ENCODE measurements at places on chromosomes 6 and 20. TPM values are rescaled to one million over a fixed set of nuclear protein-coding genes. Genes with fewer than 3 reads are reported as not detected.

DNA sequence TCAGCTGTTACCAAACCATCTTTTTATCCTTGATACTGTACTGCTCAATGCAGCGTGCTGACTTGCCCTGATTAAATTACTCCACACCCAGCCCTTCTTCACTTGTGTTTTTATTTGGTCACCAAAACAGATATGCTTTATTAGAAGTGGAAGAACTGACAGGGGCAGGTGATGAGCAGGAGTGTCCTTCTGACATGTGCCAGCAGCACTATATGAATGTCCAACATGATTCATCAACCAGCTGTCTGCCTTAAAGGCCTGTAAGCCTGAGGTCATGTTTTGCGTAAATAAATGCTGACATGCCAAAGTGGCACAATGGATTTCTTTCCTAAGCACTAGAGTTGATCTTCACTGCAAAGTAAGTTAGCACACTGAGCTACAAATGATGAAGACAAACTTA is 15.4 kb downstream of the POPDC3 start:
- H3K27me3 ChIP-seq: peaks cover 5% of the 10 kb centered on the region
- DNase-seq: no peak
- H3K4me3 ChIP-seq: no peak overlapping the region
- H3K27ac ChIP-seq: no peak overlapping the region
- H3K4me1 ChIP-seq: peaks cover 2% of the 10 kb centered on the region
- H3K36me3 ChIP-seq: no peaks in the 10 kb centered on the region

EFCAB8 gene
- 0.29 TPM for total RNA-seq

ZKSCAN3 gene
- 19.7 TPM for total RNA-seq

DNA sequence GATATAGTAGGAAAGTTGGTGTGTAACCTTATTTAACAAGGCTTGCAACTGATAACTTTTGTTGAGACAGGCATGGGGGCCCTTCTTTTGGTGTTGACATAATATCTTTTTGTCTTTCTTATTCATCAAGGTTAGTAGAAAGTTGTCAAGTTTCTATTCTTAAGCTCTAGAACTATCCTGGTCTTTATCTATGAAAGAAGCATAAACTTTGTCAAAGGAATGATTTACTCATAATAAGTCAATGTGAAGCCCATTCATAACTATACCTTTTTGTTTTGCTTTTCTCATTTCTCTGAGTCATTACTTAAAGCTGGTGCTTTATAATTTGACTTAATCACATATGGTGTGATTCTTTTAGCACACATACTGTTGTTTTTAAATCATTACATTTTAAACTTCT is 312.4 kb downstream of the UTRN start:
- H3K4me3 ChIP-seq: no peak overlapping the region
- H3K4me1 ChIP-seq: peaks cover 4% of the 10 kb centered on the region
- peaks cover 26% of the 10 kb centered on the region for H3K36me3 ChIP-seq

MLN gene
- not detected for total RNA-seq

GRCh38 chr6:15755526-15755925 is 92.7 kb upstream of the DTNBP1 start:
- no peak overlapping the region for H3K4me3 ChIP-seq
- peaks cover 3% of the 10 kb centered on the region for H3K27me3 ChIP-seq
- peaks cover 4% of the 10 kb centered on the region for H3K4me1 ChIP-seq
- H3K27ac ChIP-seq: no peak overlapping the region

DNA sequence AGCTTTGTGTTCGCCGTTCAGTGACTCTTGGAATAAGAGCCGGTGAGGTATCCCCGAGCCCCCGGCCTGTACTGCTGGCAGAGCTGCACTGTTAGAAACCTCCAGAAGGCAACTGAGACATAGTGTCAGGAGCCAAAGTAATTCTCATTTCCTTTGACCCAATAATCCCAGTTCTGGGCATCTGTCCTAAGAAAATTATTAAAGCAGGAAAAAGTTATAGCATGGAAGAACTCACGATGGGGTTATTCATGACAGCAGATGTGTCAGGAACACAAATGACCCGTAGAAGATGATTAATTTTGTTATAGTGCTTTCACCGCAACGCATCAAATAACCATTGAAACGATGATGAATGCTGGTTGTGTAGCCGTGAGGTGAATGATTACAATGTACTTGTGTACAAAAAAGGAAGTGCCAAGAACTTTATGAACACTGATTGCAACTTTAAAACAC is 20.3 kb downstream of the CYP21A2 start:
- no peak overlapping the region for H3K4me3 ChIP-seq
- no peak overlapping the region for H3K27ac ChIP-seq
- DNase-seq: no peak
- H3K27me3 ChIP-seq: no peaks in the 10 kb centered on the region

- H3K27me3 ChIP-seq: peaks cover 2% of the 10 kb centered on the region
- H3K4me1 ChIP-seq: peaks cover 25% of the 10 kb centered on the region
- no peak overlapping the region for H3K4me3 ChIP-seq
- H3K36me3 ChIP-seq: no peaks in the 10 kb centered on the region
Observed at GRCh38 chr6:142942238-142942637, 2.7 kb downstream of the HIVEP2 start.

DNA sequence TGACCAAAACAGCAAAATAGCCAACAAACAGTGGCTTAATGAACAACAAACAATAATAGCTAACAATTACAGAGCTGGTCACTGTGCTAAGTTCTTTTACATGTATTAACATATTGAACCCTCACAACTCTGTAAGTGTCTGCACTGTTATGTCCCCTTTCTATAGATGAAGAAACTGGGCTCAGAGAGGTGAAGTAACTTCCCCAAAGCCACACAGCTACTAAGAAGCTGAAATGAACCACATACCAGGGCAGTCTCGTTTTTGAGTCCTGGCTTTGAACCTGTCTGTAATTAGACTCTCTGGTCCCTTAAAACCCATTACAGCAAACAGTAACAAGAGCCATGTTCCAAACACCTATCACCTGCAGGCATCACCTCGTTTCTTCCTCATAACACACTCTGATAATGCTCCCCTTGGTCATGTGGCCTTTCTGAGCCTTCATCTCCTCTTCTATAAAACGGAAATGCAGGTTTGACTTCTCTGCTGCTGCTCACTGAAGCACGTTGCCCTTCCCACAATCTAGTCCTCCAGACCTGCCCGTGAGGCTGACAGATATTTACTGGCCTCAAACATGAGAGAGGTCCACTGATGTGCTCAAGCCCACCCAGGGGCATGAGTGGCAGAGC is 23.3 kb downstream of the KCNK15 start:
- DNase-seq: no peak
- H3K36me3 ChIP-seq: no peaks in the 10 kb centered on the region
- H3K4me1 ChIP-seq: no peaks in the 10 kb centered on the region
- no peak overlapping the region for H3K4me3 ChIP-seq
- no peak overlapping the region for H3K27ac ChIP-seq
- H3K27me3 ChIP-seq: peaks cover 15% of the 10 kb centered on the region

LST1 gene
- total RNA-seq: not detected

BPI gene
- total RNA-seq: not detected

TREML1 gene
- total RNA-seq: not detected

GRCh38 chr6:77036400-77036799 is 426.9 kb downstream of the HTR1B start:
- peaks cover 2% of the 10 kb centered on the region for H3K36me3 ChIP-seq
- peaks cover 7% of the 10 kb centered on the region for H3K4me1 ChIP-seq
- no peak for DNase-seq
- no peak overlapping the region for H3K27ac ChIP-seq
- H3K4me3 ChIP-seq: no peak overlapping the region

DNA sequence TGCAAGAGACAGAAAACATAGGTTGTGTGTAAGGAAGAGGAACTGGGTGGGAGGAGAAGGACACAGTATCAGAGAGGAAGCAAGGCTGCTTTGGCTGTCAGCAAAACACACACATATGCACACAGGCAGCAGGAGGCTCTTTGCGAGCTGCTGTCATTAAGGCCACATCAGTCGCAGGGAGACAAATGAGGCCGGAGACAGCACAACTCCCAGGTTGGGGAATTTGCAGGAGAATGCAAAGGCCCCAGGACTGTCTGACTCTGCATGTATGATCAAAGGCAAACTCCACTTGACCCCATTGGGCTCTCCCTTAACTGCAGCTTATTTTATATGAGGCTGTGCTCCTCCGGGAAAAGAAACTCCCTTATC is 35.3 kb downstream of the METTL24 start:
- H3K27me3 ChIP-seq: peaks cover 12% of the 10 kb centered on the region
- peaks cover 4% of the 10 kb centered on the region for H3K36me3 ChIP-seq
- peak overlapping the region; percentile 24 for H3K4me3 ChIP-seq
- H3K4me1 ChIP-seq: peaks cover 51% of the 10 kb centered on the region
- H3K27ac ChIP-seq: peak overlapping the region; percentile 83

DNA sequence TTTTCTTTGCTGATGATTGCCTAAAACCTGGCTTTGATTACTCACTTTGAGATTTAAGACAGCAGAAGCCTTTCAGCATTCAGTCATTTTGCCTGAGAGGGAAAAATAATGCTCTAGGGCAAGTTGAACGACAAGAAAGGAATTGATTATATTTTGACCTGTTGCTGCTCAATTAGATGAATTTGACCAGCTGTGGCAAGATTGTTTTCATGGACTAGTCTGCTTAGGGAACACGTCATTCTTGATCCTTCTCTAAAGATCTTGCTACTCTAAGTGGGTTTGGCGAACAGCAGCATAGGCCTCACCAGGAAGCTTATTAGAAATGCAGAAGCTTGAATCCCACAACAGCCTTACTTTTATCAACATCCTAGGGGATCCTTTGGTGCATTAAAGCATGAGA is 59.7 kb upstream of the PHACTR1 start:
- no peak for DNase-seq
- H3K36me3 ChIP-seq: no peaks in the 10 kb centered on the region

ERVFRD-1 gene
- total RNA-seq: not detected

- H3K27ac ChIP-seq: no peak overlapping the region
- no peaks in the 10 kb centered on the region for H3K27me3 ChIP-seq
- H3K4me3 ChIP-seq: no peak overlapping the region
- peaks cover 11% of the 10 kb centered on the region for H3K36me3 ChIP-seq
Observed at GRCh38 chr20:62381202-62381797, 5.6 kb upstream of the RPS21 start.

TAGAP gene
- not detected for total RNA-seq

GRCh38 chr6:34053721-34054120 is 92.2 kb downstream of the GRM4 start:
- no peaks in the 10 kb centered on the region for H3K36me3 ChIP-seq
- no peak for DNase-seq
- no peak overlapping the region for H3K4me3 ChIP-seq
- H3K4me1 ChIP-seq: peaks cover 1% of the 10 kb centered on the region

PPP1R14C gene
- total RNA-seq: 1.2 TPM

DNA sequence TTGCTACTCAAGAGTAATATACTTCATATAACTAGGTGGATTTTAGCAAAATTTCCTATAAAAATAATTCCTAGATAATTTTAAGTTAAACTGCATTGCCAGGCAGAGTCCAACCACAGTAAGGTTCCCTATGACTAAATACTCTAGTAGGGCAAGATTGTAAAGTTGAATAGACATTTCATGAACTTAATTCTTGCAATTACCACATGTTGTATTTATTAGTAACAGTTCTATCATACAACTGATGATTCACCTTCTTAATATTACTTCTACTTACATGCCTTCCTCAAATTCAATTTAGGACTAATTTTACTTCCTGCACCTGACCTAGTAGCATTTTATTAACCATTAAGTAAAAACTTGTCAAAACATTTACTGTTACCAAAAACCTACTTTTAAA is 266.7 kb upstream of the THEMIS start:
- no peaks in the 10 kb centered on the region for H3K4me1 ChIP-seq
- H3K27me3 ChIP-seq: no peaks in the 10 kb centered on the region
- H3K36me3 ChIP-seq: no peaks in the 10 kb centered on the region
- no peak overlapping the region for H3K27ac ChIP-seq

DNA sequence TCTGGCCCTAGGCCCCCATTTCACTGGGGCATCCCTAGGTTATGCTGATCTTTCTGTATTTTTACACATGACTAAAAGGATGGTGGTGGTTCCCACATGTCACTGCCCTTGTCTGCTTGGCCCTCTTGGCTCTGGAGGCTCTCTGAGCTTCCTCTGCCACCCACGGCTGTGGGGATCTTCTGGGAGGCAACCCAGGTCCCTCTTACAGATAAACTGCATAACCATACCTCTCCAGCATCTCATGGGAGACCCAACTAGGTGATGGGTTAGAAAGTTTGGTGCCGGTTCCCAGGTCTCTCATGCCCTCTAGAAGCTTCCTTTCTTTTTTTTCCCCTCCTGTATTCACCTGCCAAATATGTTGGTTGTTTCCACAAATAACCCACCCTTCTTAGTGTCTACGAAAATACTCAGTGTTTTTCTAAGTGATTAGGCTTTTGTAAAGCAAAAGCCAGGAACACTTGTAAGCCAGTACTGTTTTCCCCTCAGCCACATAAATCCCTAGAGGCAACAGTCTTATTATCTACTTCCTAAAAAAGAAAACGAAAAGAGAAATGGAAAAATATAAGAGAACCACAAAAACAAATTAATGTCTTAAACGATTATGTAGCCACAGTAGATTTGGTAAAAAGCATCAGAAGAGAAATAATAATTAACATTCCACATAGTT is 71.7 kb upstream of the SMLR1 start:
- H3K36me3 ChIP-seq: no peaks in the 10 kb centered on the region
- H3K4me1 ChIP-seq: peaks cover 5% of the 10 kb centered on the region
- no peaks in the 10 kb centered on the region for H3K27me3 ChIP-seq
- peak overlapping the region; percentile 70 for H3K27ac ChIP-seq
- DNase-seq: no peak

RAB23 gene
- 16.6 TPM for total RNA-seq

DNA sequence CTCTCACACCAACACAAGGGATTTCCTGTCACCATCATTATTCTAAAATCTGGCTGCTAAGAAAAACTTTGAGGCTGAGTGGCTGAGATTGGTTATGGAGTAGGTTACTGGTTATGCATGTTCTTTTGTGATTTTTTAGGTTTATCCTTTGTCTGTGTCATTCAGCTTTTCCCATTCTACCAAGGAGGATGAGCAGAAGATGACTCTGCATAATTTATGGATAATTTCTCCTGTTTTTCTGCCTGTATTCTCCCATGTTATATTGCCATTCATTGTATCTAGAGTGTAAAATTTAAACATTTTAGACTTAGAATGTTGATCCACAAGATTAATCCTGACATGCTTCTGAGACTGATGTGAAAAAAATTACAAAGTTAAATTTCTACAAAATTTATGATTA is 67.8 kb downstream of the SOBP start:
- H3K27me3 ChIP-seq: no peaks in the 10 kb centered on the region
- no peak overlapping the region for H3K4me3 ChIP-seq
- H3K4me1 ChIP-seq: no peaks in the 10 kb centered on the region
- H3K36me3 ChIP-seq: peaks cover 1% of the 10 kb centered on the region
- no peak overlapping the region for H3K27ac ChIP-seq
- no peak for DNase-seq

DNA sequence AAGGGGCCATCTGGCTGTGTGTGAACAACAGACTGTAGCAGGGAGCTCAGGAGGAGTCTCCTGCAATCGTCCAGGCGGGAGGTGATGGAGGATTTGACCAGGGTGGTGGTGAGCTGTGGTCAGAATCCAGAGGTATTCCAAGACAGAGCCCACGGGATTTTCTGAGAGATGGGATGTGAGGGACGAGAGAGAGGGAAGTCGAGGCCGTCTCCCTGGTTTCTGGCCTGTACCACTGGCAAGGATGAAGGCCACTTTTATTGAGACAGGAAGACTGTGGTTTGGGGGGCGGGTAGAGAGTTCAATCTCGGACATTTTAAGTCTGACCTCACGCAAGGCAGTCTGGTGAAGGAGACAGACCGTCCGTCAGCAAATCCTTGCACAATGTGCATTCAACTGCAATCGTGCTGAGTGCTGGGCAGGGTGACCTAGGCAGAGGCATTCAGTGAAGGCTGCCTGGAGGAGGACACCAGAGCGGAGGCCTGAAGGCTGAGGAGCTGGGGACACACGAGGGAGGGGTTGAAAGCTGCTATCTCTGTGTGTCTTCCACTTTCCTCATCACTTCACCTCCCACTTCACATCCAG is 53.9 kb downstream of the PREX1 start:
- no peak for DNase-seq
- peaks cover 4% of the 10 kb centered on the region for H3K27me3 ChIP-seq
- H3K4me3 ChIP-seq: no peak overlapping the region
- no peaks in the 10 kb centered on the region for H3K4me1 ChIP-seq

Data from progenitor cell of endocrine pancreas (in vitro differentiated cells).